ENCODE measurements at places on chromosomes 1 and 21.

- no peak for DNase-seq
Observed at GRCh38 chr1:162018418-162018817, 5.3 kb downstream of the OLFML2B start.

- DNase-seq: peak; percentile 71
Observed at GRCh38 chr1:94716965-94717364, 103.2 kb upstream of the SLC44A3 start.

- no peak for DNase-seq
Observed at GRCh38 chr1:209328196-209328595, 255.3 kb upstream of the CAMK1G start.

DNA sequence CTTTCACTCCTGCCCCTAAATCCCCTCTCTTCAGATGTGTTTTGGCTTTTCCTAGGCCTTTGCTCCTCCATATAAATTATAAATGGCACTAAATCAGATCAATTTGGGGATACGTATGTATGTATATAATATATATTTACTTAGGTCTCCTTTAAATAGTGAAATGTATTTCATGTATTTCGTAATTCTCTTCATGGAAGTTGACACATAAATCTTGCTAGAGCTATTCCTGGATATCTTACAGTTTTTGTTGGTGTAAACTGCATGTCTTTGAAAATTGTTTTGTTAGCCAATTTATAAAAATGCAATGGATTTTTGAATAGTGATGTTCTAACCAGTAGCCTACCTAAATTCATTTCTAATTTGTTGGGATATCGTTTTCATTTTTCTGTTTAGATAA is 9.0 kb downstream of the RPF1 start:
- DNase-seq: no peak

DNA sequence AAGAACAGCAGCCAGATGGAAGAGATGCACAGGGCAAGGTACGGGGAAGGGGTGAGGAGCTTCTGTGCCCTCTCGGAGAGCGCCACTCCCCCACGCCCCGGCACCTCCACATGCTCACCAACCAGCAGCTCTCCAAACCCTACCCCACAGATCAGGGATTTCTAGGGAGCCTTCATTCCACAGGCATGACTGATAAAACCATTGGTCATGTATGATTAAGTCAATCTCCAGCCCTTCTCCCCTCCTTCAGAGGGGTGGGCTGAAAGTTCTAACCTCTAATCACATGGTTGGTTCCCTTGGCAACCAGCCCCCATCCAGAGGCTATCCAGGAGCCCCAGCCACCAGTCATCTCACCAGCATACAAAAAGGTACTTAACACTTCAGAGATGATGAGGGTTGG is 144.7 kb downstream of the TGFBR3 start:
- DNase-seq: no peak

DNA sequence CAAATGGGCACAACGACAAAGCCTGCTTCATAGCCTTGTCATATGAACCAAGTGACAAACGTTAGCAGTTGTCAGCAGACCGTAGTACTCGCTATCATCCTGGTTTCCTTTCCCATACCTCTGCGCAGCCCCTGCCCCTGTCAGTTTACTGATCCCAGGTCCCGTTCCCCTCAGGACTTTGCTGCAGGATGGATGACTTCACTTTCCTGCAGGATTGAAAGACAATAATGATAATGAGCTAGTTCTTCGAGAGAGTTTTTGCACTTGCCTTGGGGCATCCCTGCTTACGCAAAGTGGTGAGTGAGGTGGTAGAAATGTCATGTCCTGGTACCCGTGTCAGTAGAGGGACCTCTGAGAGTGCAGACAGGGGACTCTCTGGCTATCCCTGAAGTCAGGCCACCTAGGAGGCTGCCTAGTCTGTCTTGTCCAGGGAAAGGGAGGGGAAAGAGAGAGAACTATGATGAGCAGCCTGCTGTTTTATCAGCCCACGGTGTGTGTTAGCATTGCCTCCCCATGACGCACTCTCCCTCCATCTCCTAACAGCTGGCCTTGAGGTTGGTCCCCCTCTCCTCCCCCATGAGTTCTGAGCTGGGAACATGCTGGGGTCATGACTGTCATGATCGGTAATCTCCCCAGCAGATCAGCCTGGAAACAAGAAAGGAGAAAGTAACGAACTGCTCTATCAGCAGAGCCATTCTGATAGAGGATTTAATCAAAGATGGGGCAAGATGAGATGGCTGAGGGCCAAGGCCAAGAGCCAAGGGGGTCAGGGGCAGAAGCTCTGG is 53.7 kb downstream of the ELK4 start:
- DNase-seq: no peak

GRCh38 chr1:155966750-155967149 is 11.6 kb downstream of the ARHGEF2 start:
- peak; percentile 67 for DNase-seq

GRCh38 chr1:162872981-162873380 is 12.0 kb upstream of the CCDC190 start:
- no peak for DNase-seq

GRCh38 chr1:33014464-33015163 is 22.1 kb downstream of the AK2 start:
- peak; percentile 36 for DNase-seq

- DNase-seq: no peak
Observed at GRCh38 chr1:207455183-207455754, 1.1 kb downstream of the CR2 start.

DNA sequence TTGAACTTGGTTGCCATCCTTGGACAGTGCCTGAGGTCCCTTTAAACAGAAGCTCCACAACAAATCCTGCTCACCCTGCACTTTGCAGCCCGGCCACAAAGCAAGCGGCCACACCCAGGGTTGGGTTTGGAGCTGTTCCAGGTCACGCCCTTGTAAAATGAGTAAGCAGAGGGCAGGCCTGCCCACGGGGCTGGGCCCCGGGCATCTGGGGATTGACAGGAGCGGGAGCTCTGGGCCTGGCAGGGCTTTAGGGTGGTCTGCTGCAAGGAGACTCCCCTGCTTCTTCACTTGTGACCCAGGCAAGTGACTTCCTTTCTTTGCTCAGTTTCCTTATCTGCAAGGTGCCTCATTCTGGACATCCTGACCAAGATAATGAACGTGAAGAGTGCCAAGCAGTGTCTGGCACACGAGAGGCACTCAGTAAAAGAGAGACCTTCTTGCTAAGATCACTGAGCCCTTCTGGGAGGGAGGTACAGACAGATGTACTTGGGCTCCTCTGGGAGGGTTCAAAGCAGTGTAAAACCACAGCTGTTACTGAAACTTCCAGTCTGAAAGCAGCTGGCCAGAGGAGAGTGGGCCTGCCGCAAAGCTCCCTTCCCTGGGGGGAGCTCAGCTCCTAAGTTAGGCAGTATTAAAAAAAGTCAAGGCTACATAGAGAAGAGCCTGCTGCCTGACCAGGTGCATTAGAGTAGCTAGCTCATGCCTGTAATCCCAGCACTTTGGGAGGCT is 2.6 kb downstream of the E2F2 start:
- DNase-seq: peak; percentile 86

GRCh38 chr1:201126463-201126831 is 537 bp downstream of the ASCL5 start:
- no peak for DNase-seq

DNA sequence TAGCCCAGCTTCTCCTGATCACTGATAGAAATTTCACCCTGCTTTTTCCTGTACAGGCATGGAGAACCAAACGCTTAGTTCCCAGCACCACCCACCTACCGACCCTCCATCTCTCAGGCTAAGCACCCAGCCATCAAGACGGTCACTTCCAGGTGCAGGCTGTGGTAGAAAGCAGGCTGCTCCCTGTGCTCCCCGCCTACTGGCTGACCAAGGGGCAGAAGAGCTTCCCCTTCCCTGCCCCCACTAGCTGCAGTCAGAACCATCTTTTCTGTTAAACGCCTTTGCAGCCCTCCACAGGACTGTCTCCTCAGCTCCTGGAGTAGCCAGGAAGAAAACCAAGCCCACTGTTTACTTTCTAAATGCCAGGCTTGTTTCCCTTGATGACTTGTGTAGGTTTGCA is 23.0 kb downstream of the SPATA46 start:
- DNase-seq: peak; percentile 12

GRCh38 chr1:206703661-206704060 is 19.0 kb downstream of the MAPKAPK2 start:
- DNase-seq: no peak

DNA sequence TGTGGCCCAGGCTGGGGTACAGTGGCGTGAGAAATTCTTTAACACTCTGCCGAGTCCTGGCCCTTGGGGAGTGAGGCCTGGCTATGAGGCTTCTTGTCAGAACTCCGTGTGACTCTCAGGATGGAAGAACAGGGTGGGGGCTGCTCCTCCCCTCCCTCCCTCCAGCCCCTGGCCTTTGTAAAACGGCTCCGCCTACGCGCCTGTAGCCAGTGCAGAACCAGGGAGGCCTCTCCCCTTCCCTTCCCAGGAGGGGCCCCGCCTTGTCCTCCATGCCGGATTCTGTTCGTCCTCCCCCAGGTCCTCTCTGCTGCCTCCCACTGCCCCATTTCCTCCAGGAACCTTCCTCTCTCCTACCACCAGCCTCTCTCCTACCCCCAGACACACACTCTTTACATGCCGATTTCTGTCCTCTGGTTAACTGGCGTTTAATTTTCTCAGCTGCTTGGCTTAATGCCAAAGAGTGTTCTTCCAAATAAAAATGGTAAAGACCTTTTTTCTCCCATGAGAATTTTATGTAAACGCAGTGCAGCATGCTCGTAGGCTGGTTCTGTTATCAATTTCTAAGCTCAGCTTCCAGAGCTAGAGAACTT is 21.0 kb downstream of the PDE9A start:
- DNase-seq: peak; percentile 96

- DNase-seq: no peak
Observed at GRCh38 chr1:161549652-161550051, at the start of gene FCGR3A. Gene FCGR3A (minus strand): TSS chr1:161549818. CDS start chr1:161549736, 82 bp downstream.

- DNase-seq: no peak
Observed at GRCh38 chr1:223515926-223516325, 122.7 kb downstream of the CCDC185 start.

GRCh38 chr1:28735961-28736449 is 735 bp upstream of the YTHDF2 start:
- peak; percentile 24 for DNase-seq

GRCh38 chr1:69739251-69739605 is 171.5 kb downstream of the LRRC7 start:
- no peak for DNase-seq

DNA sequence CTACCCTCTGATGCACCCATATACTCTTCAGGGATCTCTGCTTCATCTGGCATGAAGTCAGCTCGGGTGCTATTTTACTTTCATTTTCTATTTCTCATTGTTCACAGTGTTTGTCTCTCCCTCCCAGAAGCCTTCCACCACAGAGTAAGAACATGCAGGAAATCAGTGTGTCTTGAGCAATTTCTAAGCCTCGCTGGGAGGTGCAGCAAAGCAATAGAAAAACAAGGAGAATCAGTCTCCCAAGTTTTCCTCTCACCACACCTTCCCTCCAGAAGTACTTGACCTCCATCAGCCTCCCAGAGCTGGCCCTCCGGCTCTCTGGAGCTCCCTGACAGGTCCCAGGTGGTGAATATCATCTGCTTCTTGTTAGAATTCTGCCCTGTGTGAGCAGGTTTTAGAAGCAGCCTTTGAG is 594.7 kb upstream of the CAMK1G start:
- DNase-seq: peak; percentile 72

GRCh38 chr1:172498857-172499256 is 34.1 kb upstream of the SUCO start:
- DNase-seq: peak; percentile 12

GRCh38 chr1:8662380-8663072 is 154.9 kb downstream of the RERE start:
- DNase-seq: peak; percentile 30

GRCh38 chr1:247366926-247367645 is 35.4 kb upstream of the ZNF496 start:
- no peak for DNase-seq
